Dorsolateral prefrontal cortex (tissue), 122 donors: ENCODE measurements at places on chromosomes 7 and 10. TPM values are rescaled to one million over a fixed set of nuclear protein-coding genes. Genes with fewer than 3 reads are reported as not detected.

- DNase-seq = no peak
Observed at GRCh38 chr10:46040004-46040403, 6.1 kb downstream of the MSMB start.

DNA sequence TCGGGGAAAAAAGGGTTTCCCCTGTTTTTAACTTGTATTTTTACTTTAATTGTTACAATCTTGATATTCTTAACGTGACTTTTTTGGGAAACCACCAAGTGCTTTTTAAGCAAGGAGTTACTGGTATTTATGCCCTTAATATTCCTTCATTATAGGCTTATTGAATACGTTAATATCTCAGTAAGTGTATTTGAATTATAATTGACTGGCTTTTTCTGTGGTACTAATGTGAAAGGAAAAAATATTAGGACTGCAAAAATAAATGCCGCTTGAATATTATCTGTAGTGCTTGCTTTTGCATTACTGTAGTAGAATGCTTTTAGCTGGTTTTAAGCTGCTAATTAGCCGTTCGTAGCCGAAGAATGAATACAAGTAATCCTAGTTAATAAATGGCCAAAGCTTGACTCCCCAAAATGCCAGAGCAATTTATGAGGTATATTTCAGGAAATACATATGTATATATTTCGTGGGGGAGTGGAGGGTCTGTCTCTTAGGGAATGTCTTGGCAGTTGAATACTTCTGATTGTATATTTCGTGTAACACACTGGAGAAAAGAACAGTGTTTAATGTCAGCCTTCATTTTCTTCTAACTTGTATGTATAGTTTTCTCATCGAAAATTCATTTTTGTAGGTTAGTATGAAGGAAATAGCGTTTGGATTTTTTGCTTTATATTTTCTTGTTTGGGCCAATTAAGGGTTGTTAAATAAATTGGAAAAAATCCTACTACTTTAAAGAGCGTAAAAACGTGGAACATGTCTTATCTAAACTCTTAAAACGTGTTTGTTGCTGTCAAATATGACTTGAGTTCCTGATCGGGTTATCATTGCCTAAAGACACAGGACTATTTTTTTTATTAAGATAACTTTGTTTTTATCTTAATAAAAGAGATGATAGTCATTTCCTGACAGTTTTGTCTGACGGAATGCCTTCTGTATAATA is 1.5 kb downstream of the PDCD4 start:
- no peak for DNase-seq

GRCh38 chr10:115295213-115295805 is 202.1 kb downstream of the ATRNL1 start:
- no peak for DNase-seq

Gene HYAL4
- not detected for total RNA-seq

Gene MUC3A
- not detected for total RNA-seq

DNA sequence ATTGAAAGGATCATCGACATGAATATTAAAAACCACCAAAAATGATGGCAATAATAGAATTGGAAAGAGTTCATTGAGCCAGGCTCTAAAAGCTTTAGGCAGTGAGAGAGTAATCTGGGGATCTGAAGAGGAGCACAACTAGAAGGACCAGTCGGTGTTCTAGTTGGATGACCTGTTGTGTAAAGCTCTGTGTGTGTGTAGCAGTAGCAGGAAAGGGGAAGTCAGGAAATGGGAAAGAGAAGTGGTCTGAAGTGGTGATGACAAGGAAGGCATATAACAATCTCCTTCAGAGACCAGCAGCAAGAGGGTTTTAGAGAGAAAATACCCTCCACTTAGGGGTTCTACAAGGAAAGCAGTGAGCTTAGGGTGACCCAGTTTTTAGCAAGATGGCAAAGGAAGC is 539.2 kb downstream of the HTR7 start:
- DNase-seq = no peak

Gene UTF1
- not detected for total RNA-seq

GRCh38 chr10:24383681-24384106 is 174.8 kb downstream of the KIAA1217 start:
- peak; percentile 45 for DNase-seq

- DNase-seq = no peak
Observed at GRCh38 chr10:48209241-48209640, 65.3 kb downstream of the FRMPD2 start.

GRCh38 chr7:107995184-107996071 is 7.5 kb downstream of the LAMB1 start:
- DNase-seq = no peak

Gene VSTM4
- 13.0 TPM for total RNA-seq

DNA sequence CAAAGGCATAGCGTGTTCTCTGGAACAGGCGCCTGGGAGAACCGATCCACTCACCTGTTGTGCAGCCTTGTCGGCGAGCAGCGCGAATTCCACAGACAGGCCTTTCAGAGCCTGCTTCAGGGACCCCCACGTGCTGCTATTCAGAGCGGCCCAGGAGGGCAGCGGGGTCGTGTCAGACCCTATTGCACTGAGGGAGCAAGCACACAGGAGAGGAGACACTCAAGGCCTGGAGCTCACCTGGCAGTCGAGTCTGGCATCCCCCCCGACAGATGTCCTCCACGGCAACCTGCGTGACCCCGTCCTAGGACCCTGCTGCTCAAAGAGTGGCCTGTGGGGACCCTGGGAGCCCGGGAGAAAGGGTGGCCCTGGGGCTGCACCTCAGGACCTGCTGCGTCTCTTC is 21.1 kb downstream of the NUDT1 start:
- DNase-seq = no peak

- DNase-seq = no peak
Observed at GRCh38 chr7:27133409-27134231, 3.1 kb upstream of the HOXA4 start.

Gene GSTO2
- 23.4 TPM for total RNA-seq

Gene FAM107B
- 102 TPM for total RNA-seq

Gene ARPC1A
- 138 TPM for total RNA-seq

- no peak for DNase-seq
Observed at GRCh38 chr10:52447931-52448353, 133.9 kb downstream of the DKK1 start.

DNA sequence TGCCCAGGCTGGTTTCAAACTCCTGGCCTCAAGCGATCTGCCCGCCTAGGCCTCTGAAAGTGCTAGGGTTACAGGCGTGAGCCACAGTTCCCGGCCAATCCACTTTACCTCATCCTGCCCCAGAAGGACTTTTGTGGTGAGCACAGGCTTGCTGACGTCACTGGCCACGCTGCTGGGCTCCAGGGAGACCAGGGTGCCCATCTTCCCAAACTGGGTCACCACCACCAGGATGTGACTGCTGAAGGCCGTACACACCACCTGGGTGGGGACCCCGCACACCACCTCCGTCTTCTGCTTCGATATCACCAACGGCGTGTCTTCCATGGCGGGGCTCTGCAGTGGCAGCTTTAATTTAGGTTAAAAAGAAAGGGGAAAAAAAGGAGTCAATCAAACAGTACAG is 816 bp downstream of the PSMG3 start:
- no peak for DNase-seq

Gene FFAR4
- total RNA-seq = 2.5 TPM

- DNase-seq = no peak
Observed at GRCh38 chr10:88243836-88244730, 339.0 kb downstream of the RNLS start.

- no peak for DNase-seq
Observed at GRCh38 chr7:47402941-47403866, 178.7 kb downstream of the TNS3 start.

DNA sequence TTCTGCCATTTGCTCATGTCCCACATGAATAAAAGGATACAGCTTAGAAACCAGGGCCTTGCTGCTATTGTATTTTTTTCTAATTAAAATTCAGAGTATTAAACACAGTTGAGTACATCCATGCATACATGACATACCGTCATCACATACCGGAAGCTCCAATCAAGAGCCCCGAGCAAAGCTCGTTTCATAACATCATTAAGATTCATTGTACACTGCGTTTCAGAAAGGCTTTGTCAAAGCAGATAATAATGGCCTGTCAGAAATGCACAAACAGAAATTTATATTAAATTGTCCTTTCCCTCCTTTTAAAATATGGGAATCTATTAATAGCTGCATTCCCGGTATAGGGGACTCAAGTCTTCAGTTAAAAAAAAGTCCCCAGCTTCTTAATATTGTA is 103.4 kb downstream of the PRTFDC1 start:
- DNase-seq = no peak

GRCh38 chr10:43105956-43106229 is 29.0 kb downstream of the RET start:
- DNase-seq = no peak

Gene LRRN3
- total RNA-seq = 36.5 TPM

- no peak for DNase-seq
Observed at GRCh38 chr7:100215895-100216294, 3.9 kb upstream of the PVRIG start.

DNA sequence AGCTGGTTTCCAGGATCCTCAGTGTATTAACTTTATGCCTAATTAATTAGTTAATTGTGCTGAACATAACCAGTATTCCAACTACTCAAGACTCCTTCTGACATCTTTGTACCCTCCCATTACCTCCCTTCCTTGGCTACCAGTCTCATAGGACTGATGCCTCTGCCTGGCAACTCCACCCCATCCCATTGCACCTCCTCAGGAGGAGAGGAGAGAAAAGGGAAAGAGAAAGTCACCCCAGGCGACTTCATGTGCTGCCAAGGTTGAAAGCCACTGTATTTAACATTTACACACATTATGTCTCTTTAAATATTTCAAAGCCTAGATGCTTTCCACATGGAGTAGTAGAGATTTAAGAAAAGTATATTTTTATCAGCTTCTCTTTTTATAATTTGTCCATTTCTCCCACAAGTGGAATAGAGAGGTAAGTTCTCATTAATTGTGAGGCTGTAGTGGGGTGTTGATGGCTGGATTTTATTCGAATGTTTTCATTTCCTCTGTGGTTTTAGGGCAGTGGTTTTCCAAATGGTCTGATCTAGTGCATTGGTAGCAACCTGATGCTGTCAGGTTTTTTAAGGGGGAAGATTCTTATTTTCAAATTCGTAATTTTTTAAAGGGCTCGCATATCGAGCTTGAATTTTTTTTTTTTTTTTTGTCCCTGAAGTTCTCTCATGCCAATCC is 148.0 kb downstream of the BICC1 start:
- no peak for DNase-seq

Gene MYPN
- not detected for total RNA-seq

DNA sequence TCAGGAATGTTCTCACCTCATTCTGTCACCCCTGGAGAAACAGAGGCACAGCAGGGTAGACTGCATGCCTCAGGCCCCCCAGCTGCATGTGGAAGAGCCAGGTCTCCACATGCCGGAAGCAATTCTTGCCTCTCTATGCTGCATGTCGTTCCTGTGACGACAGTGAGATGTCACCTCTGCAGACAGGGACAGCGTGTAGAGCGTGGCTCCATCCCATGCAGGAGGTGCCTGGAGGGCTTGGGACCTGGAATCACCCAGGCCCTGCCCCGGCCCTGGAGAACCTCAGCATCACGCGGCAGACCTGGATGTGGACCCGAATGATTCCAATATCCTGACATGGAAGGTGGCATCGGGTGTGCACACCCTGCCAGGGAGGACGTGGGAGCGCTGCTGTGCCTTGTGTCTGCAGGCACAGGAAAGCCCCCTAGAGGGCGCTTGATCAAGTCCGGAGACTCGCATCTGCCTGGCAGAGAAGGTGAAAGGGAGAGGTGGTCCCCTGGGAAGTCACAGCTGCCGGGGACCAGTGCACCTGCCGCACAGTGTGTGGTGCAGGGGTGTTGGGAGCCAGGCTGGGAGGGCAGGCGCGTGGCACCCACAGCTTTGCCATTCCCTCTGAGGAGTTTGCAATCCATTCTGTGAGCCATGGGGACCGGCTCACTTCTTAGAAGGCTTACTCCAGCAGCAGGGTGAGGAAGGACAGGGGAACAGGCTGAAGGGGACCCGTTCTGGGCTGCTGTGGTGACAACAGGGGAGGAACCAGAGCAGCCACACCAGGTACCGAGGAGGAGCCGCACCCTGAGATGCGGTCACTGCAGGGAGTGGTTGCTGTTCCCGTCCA is 45.3 kb upstream of the EN2 start:
- DNase-seq = peak; percentile 49

Gene GRM8
- 23.0 TPM for total RNA-seq

- DNase-seq = peak; percentile 91
Observed at GRCh38 chr7:83468251-83468739, 180.6 kb downstream of the SEMA3E start.

DNA sequence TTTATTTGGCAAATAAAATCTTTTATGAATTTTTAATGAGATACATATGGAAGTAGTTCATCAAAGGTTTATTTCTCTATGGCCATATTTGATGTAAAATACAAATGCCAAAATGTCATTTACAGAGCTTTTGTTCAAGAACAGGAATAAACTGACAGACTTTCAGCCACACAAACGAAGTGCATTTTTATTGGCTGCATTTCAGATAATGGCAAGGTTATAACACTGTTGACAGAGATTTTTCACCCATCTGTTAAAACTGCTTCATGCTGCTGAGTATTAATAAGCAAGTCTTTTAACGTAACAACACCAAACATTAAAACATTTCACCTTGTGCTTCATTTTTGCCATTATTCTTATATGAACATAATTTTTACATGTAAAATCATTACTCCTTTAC is 254.4 kb downstream of the ANKRD7 start:
- DNase-seq = no peak

Gene PNLIPRP2
- total RNA-seq = not detected

Gene ZNF722
- total RNA-seq = not detected

GRCh38 chr7:138663725-138664710 is 37.1 kb downstream of the SVOPL start:
- DNase-seq = no peak

Gene HTR7
- total RNA-seq = 2.4 TPM
